ENCODE measurements at places on chromosomes 7 and 10. TPM values are rescaled to one million over a fixed set of nuclear protein-coding genes. Genes with fewer than 3 reads are reported as not detected.
A peak's percentile ranks its signal among the peaks of the same experiment; 100 is the strongest.

The EBLN1 gene
- not detected for polyA plus RNA-seq

The C10orf53 gene
- not detected for polyA plus RNA-seq

The PDK4 gene
- polyA plus RNA-seq = not detected

The EEPD1 gene
- polyA plus RNA-seq = 42.5 TPM

The GAD2 gene
- polyA plus RNA-seq = not detected

The MPP7 gene
- 27.6 TPM for polyA plus RNA-seq

The LRRTM3 gene
- polyA plus RNA-seq = not detected

The FFAR4 gene
- polyA plus RNA-seq = not detected

The ETV1 gene
- polyA plus RNA-seq = not detected

The PPP1R9A gene
- not detected for polyA plus RNA-seq

The MRC1 gene
- polyA plus RNA-seq = 0.07 TPM

The PAX4 gene
- not detected for polyA plus RNA-seq

DNA sequence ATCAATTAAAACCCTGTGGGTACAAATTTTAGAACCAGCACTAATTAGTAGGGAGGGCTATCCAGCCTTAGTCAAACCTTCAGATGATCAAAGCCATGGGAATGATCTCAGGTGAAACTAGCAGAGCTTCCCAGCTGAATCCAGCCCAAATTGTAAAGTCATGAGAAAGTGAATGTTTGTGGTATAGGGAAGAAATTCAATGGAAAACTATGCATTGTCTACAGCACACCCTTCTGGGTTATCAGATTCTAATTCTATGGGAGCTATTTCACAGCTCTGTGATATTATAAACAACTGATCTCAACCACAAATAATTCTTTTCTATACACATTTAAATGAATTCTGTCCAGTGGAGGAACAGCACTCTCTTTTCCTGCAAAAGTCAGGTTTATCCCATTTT, 24.6 kb upstream of the BMPER start:
- DNase-seq = no peak

GRCh38 chr7:15648461-15648961, 38.0 kb downstream of the MEOX2 start:
- DNase-seq = no peak

DNA sequence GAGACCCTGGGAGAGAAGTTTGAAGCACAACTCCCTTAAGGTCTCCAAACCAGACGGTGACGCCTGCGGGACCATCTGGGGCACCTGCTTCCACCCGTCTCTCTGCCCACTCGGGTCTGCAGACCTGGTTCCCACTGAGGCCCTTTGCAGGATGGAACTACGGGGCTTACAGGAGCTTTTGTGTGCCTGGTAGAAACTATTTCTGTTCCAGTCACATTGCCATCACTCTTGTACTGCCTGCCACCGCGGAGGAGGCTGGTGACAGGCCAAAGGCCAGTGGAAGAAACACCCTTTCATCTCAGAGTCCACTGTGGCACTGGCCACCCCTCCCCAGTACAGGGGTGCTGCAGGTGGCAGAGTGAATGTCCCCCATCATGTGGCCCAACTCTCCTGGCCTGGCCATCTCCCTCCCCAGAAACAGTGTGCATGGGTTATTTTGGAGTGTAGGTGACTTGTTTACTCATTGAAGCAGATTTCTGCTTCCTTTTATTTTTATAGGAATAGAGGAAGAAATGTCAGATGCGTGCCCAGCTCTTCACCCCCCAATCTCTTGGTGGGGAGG, 10.8 kb downstream of the SERPINE1 start:
- no peak for DNase-seq

GRCh38 chr7:32539919-32540531, 44.7 kb downstream of the AVL9 start:
- DNase-seq = no peak

DNA sequence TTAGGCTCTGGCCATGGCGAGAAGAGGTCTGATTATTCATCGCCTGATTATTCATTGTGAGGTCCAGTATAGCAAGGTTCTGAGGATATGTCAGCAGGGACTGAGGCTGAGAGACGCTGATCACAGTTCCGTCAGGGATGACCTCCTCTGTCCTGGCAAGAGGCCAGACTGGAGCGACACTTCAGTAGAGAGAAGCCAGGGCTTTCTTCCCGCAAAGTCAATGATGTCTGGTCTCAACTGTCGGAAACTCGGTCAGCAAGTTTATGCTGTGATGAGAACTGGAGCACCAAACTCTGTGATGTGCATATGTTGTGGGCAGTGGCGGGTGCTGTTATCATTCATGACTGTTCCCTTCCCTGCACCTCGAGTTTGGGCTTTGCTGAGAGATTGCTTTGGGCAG, 29.0 kb upstream of the GNA12 start:
- no peak for DNase-seq

DNA sequence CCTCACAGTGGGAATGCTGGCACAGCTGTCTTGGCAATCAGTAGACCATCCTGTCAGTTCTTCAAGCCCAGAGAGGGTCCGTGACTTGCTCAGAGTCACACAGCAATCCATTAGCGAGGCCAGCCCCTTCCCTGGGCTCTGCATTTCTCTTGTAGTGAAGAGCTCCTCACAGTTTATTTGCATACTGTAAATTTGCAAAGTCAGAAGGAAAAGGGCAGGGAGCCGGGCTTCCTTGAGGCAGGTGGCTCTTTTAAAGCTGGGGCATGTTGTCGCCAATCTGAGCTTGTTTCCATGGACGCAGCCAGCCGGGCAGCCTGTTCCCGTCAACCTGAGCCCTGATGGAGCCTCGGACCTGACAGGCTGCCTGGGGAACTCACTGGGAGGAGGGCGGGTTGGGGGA, 123.4 kb downstream of the CUX1 start:
- no peak for DNase-seq

DNA sequence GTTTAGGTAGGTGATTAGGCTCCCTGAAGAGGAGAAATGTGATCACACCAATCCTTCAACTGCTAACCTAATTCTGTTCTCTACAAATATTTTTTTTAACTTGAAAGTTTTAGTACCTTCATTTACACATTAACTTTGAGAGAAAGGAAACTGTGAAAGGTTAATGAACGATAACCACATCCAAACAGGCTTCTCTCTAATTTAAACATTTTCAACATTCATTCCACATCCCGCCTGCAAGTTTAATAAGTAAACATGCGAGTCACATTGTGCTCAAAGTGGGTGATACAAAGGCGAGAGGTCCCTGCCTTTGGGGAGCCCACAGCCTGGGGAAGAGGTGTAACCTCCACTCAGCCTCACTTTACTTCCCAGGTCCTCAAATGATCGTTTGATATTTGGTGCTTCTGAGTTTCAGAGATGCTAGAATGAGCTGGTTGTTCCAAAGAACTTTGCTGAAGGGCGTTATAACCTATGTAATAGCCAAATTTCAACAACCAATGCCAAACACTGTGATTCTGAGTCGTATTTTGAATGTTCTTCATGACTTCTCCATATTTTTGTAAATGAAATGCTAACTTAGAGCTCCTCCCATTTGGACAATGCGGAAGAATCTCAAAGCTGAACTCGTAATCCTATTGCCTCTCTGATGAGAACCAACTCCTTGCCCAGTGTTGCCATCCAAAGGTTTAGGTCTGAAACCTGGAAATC, 47.5 kb downstream of the DENND2A start:
- no peak for DNase-seq

DNA sequence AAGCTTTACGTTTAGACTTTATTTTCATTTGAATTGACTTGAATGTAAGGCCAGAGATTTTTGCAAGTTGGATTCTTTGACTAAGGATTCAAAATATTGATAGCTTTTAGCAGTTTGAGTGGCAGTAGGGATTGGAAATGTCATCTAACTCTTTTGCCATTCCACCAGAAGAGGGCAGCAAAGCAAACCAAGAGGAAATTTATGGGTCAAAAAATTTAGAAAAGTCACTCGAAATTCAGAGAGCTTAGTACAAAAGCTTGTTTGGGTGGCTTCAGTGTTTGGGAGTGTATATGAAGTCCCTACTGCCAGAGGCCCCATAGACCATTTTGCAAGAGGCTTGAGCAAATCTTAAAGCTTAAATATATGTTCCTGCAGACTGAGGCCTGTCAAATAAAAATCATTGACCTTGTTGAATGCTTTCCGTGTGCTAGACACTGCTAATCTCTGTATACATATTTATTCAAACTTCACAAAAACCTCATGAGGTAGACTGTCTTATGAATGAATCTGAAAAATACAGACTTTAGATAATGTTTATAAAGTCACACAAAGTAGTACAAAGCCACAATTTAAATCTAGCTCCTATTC, 44.6 kb upstream of the RSBN1L start:
- peak; percentile 48 for DNase-seq

DNA sequence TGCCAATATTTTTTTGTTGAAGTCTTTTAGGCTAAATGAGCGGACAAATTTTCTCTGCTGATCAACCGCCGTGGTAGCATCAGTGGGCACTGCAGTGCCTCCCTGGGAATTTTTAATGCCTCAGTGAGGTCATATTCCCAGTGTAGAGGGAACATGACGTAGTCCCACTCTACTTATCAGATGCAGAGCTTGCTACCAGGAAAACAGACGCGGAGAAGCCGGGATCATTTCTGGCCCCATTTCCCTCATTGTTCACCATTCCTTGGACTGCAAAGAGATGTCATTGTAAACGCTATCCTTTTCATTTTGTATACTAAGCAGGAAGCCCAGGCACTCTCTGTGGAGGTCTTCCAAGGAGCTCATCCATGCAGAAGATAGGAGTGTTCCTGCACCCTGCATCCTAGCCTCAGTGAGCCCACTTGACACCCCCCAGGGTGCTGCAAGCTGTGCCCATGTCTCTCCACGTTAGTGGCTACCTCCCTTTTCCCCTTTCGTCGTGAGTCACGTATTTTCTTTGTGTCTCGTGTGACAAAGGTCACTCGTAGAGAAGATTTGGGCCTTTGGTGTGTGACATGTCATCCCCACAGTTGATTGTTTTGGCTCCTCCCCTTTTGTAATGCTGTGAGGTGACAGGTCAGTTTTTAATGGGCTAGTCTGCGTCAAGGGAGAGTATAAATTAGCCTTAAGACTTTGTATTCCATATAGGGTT, 145.5 kb downstream of the TCF7L2 start:
- DNase-seq = no peak

GRCh38 chr7:47095946-47096345, 486.0 kb downstream of the TNS3 start:
- DNase-seq = no peak

DNA sequence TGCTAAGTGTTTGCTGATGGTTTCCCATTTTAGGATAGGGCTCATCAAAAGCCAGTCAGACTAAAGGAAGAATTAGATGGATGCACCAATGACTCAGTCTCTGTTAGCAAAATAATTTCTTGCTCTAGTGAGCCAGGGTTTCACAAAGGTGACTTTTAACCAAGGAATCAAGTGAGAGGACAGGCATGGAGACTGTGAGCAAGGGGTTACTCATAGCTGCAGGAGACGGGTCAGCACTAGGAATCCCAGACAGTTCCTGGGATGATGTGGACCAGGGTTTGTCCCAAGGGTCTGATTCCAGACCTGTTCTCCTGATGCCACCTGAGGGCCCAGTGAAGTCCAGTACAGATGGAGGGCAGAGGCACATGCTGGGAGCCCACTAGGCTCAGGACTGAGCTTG, 138.1 kb downstream of the NOC3L start:
- no peak for DNase-seq

GRCh38 chr10:74763934-74764591, 62.3 kb upstream of the KAT6B start:
- no peak for DNase-seq

DNA sequence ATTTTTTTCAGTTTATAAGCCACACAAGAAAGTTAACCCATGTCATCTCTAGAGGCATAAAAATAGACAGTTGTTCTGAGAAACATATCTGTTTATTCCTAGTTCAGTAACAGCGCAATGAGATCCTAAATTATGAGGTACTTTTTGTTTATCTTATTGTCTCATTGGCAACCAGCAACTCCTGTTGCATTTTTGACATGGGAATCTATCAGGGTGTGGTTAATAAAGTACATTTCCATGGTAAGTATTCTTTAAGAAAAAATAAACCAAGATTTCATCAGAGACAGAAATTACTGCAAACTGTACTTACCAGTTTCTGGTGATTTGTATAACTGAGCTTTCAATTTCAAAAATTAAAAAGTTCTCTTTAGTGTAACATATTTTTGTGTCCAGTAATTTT, 9.0 kb downstream of the FAS start:
- no peak for DNase-seq

GRCh38 chr10:14569274-14570060, 205.2 kb downstream of the FAM107B start:
- DNase-seq = peak; percentile 75

DNA sequence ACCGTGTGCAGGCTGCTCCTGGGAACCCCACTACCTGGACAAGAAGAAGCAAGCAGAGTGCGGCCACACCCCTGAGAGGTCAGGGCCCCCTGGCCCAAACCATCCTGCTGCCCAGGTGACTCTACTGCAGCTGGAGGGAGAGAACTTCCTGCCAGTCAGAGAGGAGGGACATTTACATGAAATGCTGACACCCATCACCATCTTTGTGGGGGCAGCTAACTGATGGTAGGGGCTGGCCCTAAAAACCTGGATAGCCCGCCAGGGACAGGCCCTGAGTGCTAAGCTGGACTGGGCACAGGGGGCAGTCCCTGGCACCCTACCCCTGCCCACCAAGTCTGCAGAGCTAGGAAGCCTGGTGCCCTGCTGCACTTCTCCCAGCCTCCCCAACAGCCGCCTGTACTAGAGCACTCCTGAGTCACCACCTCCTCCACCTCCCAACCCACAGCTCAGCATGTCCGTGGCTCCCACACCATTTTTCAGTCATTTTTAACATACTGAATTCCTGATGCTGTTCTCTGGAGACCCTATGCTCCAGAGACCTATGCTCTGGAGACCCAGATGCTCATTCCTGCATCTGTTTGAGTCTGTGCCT, 27.5 kb downstream of the DPCD start:
- no peak for DNase-seq

DNA sequence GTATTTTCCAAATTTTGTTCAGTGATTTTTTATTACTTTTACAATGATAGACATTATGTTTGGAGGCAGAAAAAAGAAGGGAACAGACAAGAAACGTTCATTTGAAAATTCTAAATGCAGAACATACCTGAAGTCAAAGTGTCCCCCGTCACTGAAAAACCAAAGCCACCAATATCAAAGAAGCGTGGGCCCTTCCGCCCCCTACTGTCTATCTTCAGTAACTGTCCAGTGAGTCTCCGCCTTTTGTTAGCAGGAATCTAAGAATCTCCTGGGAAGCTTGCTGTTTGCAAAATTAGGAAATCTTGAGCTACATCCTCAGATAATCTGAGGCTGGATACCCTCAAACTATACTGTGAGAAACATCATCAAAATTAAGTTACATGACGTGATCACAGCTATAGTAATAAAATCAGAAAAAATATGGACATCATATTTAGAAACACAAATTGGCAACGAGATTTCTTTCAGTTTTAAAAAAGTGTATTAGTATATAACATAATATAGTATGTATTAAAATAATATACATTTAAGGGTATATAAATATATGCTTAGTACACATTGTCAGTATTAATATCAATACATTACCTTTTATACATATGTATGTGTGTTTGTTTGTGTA, 169.3 kb upstream of the AKR1E2 start:
- DNase-seq = peak; percentile 58
